ENCODE measurements at places on chromosomes 16 and 17. TPM values are rescaled to one million over a fixed set of nuclear protein-coding genes. Genes with fewer than 3 reads are reported as not detected.

The CHRNB1 gene
- 2.4 TPM for total RNA-seq

The C1QL1 gene
- total RNA-seq: 1.3 TPM

The NSRP1 gene
- total RNA-seq: 29.7 TPM

The DNAH9 gene
- total RNA-seq: 0.19 TPM

The MT1A gene
- not detected for total RNA-seq

GRCh38 chr17:29789196-29790170 is 140.5 kb downstream of the SSH2 start:
- no peak for DNase-seq

The YBX2 gene
- total RNA-seq: 0.24 TPM

DNA sequence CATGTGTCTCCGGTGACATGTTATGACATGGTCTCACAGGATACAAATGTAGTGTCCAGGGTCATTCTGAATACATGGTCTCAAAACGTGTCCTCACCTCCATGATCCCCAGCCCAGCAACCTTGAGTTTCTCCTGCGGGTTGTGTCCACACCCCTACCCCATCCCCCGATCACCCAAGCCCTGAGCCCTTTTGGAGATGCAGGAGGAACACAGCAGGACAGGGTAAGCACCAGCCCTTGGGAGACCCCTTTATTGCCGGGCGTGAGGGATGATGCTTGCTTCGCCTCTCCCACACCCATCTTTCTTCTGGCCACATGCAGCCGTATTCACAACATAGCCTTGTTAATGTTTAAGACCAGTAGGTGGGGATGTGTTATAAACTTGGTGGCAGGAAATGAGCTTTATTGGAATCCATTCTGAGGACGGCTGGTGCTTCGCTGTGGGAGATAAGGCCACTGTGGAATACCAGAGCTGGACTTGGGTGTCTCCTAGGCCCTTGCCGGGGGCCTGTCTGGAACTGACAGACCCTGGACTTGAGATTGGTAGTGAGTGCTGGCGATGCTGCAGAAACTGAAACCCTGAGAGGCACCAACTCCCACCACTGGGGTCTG is 5.5 kb downstream of the TMEM132E start:
- peak; percentile 41 for DNase-seq

- DNase-seq: no peak
Observed at GRCh38 chr16:9837481-9837880, 344.7 kb downstream of the GRIN2A start.

GRCh38 chr16:27547134-27547533 is 2.6 kb downstream of the GTF3C1 start:
- DNase-seq: no peak

DNA sequence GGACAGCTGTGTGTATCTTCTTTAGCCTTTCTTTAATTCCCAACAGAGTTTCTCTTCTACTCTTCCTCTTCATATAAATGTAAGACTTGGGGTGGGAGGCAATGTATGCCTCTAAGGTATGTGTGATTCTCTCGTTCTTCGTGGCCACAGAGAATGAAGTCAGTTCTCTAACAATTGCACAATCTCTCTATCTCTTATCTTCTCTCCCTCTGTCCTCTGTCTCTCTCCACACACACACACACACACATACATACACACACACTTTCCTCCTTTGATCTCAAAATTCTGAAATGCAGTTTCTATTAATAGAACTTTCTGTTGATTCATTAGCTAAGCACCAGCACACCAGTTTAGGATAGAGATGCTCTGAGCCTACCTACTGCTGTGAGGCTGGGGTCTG is 615.7 kb upstream of the SALL1 start:
- DNase-seq: no peak

The KCNJ2 gene
- total RNA-seq: not detected

Data from Calu3 (cell line).